ENCODE measurements at places on chromosomes 3 and 15.
A peak's percentile ranks its signal among the peaks of the same experiment; 100 is the strongest.

- no peak for DNase-seq
Observed at GRCh38 chr3:37737134-37737533, 124.5 kb upstream of the CTDSPL start.

- no peak for DNase-seq
Observed at GRCh38 chr3:130948929-130949328, 55.0 kb downstream of the ATP2C1 start.

- DNase-seq: no peak
Observed at GRCh38 chr3:5739949-5740348, 552.4 kb downstream of the EDEM1 start.

DNA sequence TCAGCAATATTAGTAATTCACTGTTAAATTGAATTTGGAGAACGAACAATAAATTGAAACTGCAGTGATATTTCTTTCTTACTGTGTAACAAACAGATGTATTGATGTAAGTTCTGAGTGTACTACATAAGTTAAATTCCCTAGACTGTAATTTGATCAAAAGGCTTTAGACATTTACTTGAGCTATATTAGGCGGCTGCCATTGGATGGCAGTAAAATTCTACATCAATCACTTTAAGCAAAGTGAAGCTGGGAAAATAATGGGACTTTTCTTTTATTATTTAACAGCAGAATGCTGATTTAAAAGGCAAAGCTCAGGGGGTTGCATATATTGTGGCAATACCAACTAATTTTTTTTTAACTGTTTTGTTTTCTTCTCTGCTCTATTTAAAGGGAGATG is 212.6 kb upstream of the PLSCR5 start:
- no peak for DNase-seq

DNA sequence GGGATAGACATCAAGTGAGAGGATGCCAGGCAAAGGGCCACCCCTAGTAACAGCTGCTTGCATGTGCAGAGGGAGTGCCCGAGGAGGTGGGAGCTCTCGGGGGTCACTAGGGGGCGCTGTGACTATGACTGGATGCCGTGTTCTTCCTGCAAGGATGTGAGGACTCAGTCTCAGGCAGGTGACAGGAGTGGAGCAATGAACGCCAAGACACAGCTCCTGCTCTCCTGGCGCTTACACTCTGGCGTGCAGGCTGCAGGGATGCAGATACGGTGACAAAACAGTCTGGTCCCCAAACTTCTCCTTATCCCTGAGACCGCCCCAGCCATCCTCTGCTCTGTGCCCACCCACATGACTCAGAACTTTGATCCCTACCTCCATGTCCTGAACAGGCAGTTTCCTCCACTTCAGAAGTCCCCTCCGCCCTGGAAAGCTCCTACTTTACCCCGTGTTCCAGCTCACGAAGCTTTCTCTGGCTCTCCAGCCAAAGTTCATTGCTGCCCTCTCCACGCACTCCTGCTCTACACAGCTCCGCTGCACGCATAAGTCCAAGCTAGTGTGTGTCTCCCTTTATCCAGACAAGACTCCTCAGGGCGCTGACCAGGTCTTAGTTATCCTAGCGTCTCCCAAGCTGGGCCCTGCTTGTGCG is 14.7 kb downstream of the RHOV start:
- DNase-seq: peak; percentile 82

GRCh38 chr15:65867244-65867643 is 2.0 kb upstream of the RAB11A start:
- no peak for DNase-seq

DNA sequence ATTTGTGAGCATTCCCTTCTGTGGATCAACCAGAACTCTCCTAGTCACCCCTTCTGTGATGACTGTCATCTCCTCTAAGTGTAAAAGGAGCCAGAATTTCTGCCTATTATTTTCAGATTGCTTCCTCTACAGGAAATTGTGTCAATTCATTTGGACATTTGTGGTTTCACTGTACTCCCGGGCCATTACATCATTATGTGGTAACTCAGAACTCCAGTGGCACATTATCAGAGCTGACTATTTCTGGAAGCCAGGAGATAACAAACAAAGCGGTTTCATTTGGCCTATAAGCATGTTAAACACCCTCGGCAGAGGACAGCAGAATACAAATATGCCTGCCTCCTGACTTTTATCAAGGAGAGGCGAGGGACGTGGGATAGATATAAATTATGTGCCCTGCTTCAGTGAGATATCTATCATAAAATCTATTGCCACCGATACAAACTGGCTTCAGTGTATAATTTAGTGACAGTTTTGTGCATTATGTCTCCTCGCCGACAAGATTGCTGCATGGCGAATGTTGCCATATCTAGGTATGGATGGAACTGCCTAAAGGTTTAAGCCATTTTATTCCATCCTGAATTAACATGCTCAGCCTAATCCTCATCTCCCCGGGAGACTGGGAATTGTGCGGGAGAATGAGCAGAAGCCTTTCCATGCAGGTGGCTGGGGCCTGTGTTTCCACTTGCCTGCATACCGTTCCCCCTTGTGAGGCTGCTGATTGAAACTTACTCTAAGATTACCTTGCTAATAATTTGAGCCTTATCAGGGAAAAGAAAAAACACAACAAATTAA is 193.4 kb upstream of the SEMA6D start:
- DNase-seq: no peak

DNA sequence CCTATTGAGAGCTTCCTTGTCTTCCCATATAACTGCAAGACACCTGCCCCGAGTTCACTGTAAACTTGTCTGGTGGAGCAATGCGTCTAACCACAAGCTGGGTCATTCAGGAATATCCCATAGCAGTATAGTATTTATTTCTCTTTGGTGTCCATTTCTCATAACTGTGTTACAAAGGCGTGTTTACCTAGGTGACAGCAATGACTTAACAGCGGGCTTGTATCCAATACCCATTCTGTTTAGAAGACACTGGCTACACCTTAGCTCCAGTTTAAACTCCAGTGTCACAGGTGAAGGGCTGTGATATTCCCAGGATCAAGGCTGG is 24.3 kb downstream of the ATP10A start:
- DNase-seq: no peak

DNA sequence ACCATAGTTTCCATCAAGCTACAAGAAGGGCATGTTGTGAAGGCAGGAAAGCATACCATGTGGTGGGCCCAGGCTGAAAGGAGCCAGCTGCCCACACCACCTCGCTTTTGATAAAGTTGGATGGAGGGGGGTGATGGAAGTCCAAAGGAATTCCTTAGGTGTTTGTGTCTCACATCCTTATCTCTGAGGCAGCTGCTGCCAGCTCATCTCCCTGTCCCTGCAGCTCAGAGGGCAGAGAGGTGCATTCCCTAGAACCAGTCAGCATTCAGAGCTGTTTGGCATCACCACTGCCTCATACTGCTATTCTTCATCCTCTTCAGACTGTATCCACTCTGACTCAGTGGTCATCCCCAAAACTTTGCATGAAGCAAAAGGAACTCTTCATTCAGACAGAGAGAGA is 141.5 kb upstream of the BFSP2 start:
- DNase-seq: no peak

DNA sequence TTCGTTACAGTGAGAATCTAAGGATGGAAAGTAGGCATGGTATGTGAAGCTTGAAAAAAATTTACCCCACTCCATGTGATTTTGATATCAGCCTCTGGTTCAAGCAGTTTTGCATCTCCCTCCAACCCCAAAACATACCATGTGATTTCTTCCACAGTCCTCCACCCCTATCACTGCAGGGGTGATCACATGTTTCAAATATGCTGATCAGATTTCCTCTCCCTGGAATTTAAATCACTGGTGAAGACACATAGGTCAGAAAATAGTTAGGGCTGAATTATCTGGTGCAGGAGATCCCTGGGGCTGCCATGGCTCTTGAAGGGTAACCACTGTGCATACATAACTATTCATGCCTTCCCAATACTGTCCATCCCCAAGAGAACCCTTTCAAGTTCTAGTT is 119.7 kb upstream of the THRB start:
- DNase-seq: no peak

DNA sequence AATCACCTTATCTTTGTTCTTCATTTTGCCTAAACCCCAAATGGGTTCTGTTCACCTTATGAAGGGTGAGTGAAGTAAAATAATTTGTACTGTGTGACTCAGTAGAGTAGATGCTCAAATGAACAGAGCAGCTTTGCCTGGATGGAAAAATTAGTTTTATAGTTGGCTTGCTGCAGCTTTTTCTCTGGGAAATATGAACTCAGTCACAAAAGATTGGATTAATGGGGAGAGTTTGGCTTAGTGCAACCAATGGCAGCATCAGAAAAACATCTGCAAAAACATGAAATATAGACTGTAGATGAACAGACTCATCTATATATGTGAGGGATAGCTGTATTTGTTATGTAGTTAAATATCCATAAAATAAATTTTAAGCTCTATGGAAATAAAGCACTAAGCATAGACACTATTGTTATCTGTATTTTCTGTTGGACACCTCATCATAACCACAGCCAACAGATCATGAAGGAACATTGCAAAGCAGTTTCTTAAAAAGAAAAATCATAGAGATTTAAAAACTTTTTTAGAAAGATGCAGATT is 181.3 kb downstream of the ECT2 start:
- no peak for DNase-seq

GRCh38 chr3:3280396-3280795 is 100.9 kb upstream of the CRBN start:
- no peak for DNase-seq

DNA sequence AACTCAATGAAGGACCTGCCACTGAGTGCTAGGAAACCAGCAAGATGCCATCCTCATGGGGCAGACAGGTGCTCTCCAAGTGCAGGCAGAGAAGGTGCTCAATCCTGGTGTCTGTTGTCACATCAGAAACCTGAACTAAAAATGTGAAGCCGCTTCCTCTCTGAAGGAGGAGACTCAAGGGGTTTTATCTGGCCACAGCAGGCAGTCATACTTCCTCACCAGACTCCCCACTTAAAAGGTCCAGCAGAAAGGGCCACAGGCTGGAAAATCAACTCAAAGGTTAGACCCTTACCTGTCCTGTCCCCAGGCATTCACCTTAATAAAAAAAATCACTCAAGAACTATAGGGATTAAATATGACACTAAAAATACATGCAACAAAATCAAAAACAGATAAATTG is 4.8 kb downstream of the CCDC12 start:
- DNase-seq: peak; percentile 32

DNA sequence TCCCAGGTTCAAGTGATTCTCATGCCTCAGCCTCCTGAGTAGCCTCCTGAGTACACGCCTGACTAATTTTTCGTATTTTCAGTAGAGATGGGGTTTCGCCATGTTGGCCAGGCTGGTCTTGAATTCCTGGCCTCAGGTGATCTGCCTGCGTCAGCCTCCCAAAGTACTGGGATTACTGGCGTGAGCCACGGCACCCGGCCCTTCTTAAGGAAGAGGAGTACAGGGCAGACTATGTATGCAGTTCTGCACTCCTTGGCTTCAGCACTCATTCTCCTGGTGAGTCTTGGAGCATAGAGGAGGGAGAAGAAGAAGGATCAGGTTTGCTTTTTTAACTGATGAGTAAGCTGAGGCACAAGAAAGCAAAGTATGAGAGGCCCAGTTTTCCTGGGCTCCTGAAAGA is 99.8 kb upstream of the HACD2 start:
- DNase-seq: no peak

DNA sequence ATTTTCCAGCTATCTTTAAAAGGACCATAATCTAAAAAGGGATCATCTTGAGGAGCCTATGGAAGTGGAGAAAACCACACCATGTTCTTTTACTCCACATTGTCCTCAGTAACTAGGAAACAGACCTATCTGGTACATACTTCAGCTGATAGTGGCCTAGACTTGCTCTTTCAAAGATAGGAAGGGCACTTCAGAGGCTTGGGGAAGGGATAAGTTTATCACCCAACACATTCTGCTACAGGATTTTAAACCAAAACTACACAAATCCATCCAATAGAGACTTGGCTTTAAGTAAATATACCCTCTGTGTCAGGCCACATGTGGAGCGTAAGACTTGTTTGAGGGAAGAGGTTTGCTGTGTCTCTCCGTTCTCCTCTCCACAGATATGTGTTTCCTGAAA is 35.4 kb downstream of the CP start:
- DNase-seq: peak; percentile 8

DNA sequence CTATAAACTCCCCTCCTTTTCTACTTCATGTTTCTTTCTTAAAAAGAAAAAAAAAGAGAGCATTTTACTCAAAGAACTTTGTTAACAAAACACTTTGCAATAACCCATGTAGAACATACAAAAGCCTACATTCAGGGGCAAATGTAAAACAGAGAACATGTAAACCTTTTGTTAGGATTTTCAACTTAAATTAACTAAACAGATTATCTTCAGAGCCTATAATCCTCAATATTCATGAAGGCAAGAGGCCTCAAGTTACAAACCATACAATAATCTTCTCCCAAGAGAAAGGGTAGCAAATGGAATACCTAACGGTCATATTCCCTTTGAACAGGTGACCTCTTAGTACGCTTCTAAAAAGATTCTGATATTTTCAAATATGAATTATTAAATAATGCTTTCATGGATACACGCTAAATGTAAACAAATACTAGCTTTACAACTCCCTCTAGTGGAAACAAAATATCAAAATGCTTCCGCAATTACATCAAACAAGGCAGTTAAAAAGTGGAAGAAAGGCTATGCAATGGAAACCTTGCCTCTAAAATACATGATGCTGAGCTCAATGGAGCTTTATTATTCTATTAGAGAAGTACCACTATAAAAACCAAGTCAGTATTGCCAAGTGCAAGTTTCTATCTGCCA is 9.9 kb downstream of the CEP152 start:
- DNase-seq: no peak

DNA sequence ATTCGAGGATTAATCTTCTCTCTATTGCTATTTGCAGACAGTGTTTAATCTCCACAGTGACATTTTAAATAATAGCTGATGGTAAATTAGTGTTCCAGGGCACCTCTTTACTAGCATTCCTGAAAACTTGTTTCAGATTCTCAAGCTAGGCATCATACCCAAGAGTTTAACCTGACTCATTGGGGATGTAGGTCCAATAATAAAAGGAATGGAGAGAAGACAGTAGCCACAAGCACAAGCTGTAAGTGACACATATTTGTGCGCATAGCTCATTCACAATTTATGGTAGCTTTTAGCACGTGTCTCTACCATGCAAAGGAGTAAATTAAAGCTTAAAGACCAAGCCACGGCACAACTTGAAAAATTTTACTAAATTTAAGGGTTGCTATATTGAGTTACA is 171.3 kb upstream of the FAM3D start:
- no peak for DNase-seq

DNA sequence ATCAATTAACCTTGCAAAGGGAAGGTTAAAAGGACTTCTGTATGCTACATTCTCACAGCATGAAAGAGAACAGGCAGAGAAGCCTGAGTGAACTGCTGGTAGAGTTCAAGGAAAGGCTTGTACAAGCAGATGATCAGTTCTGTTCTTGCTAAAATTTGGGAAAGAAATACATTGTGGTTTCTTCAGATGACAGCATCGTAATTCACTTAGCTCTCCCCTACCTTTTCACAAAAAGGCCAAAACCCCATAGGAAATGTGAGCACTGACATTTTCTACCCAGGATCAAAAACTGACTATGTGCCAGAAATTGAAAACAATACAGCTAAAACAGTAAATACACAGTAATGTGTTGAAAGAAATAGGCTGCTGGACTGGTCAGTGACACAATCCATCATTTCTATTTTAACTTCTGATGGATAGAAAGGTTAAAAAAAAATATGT is 216.4 kb downstream of the DPH6 start:
- no peak for DNase-seq

GRCh38 chr3:42749753-42750231 is 23.3 kb downstream of the CCDC13 start:
- no peak for DNase-seq
